Right lung (tissue), 10 donors: ENCODE measurements at places on chromosomes 5 and 9. TPM values are rescaled to one million over a fixed set of nuclear protein-coding genes. Genes with fewer than 3 reads are reported as not detected.

DNA sequence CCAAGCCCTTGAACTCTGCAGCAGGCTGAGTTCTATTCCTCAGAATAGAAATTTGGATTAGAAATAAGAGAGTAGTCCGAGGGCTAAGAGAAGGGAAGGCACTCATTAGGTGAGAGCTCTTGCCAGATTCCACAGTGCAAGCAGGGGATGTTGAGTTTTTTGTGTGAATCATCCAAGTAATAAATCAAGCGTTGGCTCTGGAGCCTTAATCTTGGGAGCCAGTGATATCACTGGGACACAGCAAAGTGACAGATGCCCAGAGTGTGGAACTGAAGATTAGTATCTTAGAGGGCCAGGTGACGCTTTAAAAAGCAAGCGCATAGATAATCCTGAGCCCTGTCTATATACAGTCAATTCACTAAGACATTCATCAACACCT, 60.3 kb downstream of the FOXD1 start:
- DNase-seq, result no peak

DNA sequence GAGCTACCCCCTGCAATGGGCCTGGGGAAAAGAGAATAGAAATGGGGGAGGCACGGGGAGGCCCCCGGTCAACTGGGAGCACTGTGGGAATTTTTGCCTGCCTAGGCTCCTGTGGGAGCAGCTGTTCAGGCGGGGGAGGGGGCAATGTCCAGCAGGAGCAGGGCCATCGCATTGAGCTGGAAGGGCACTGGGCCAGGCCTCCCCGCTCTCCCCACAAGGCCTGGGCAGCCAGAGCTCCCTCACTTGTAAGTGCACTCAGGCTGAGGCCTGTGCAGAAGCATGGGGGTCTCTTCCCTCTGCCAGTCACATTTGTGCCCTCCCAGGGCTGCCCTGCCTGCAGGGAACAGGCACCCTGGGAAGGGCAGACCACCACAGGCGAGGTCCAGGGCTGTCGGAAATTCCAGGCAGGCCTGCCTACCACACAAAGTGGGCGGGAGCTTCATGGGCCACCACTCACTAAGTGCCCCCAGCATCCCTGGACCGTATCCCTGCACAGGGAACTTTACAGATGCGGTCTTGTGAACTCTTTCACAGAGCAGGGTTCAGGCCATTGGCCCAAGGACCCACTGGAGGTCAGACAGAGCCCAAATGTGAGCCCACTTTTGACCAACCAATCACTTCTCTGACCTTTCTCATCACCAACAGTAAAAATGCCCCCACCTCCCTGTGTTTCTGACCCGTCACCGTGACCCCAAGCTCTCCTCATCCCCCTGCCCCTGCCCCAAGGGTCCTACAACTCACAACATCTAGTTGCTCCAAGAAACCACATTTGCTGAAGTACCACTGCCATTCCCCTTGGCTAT, 1.0 kb upstream of the CFAP157 start:
- no peak for DNase-seq

GRCh38 chr5:40405230-40405629, 274.5 kb upstream of the PTGER4 start:
- no peak for DNase-seq

DNA sequence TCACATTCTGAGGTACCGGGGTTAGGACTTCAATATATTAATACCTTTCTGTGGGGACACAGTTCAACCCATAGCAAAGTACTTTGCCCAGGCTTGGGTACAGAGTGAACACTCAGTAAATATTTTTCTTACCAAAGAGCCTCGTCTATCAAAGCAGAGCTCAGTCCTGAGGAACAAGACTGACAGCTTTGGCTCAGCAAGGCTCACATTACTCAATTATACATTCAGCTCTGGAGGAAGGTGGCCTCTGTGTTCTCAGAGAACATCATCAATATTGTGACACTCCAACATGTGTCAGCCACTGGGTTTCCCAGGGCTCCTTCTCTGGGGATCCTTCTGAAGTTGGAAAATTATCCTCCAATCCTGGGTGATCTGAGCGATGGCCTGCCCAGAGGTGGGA, 186.4 kb downstream of the NMUR2 start:
- DNase-seq, result no peak

The C9orf43 gene
- polyA plus RNA-seq, result 0.59 TPM

DNA sequence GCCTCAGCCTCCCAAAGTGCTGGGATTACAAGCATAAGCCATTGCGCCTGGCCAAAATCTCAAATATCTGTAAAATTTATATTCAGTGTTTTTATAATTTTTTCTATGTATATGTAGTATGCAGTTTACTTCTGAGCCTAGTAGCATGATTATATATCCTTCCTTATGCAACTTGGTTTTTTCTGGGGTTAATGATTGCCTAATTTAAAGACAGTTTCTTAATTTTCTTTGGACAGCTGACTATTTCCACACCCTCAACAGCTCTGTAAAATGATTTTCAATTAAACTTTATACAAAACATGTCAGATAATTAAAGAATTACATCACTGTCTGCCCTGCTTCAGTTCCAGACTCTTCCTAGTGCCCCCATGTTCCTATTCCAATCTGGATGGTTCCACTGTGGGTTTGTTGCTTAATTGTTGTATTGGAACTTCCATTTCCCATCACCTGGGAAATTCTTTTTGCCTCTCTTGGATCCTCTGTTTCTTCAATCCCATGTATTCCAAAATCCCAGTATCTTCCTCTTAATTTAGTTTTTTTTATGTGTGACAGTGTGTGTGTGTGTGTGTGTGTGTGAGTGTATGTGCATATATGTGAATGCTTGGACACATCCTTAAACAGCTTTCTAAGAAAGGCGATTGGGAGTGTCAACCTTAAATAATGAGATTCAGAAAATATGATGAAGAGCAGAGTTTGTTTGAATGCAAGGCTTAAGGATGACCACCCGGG, 53.2 kb downstream of the C5orf22 start:
- DNase-seq, result no peak

- DNase-seq, result no peak
Measured at GRCh38 chr5:10411336-10411735, 30.3 kb upstream of the ROPN1L start.

The PAEP gene
- polyA plus RNA-seq, result 0.27 TPM

DNA sequence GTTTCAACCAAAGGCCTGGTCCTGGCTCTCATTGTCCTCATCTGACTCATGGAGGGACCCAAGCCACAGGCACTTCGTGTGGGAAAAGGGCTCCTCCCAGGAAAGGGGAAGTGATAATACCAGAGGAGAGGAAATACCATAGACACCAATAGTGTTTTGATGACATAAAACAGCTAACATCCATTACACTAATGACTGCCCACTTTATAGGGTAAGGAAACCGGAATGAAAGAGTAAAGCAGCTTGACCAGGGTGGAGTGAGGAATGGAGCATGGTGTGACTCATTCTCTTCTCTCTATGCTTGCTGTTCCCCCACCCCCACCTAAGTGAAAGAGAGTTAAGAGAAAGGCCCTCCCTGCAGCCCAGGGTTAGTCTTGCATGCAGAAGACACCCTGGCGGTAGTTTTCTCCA, 67.4 kb upstream of the HRH2 start:
- DNase-seq, result no peak

The PDE8B gene
- polyA plus RNA-seq, result 7.1 TPM
